ENCODE measurements at places on chromosomes 3 and 15. TPM values are rescaled to one million over a fixed set of nuclear protein-coding genes. Genes with fewer than 3 reads are reported as not detected.
A peak's percentile ranks its signal among the peaks of the same experiment; 100 is the strongest.

DNA sequence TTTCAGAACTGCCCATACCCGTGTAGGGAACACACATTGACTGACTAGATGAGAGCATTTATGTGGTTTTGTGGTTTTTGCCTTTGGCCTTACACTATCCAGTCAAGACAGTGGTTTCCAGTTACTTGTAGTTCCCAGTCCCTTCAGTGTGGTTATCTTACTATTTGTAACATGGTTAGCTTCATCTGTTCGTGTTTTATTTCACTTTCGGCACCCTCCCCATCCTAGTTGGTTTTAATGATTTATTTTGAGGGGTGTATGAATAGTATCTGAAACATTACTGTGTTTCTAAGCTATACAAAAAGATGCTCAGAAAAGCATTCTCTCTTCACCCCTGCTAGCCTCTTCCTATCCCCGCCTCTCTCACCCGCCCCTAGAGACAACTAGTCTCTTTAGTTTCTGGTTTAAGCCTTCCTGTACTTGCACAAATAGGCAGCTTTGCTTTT, 14.1 kb downstream of the LYSMD4 start:
- no peak overlapping the region for H3K27ac ChIP-seq
- H3K36me3 ChIP-seq: 0 out of 2 replicates have a peak, but pooled peaks cover 5% of the 10 kb centered on the region

- H3K36me3 ChIP-seq: no peaks in the 10 kb centered on the region
- no peak for DNase-seq
- H3K4me3 ChIP-seq: no peak overlapping the region
- no peak overlapping the region for H3K27ac ChIP-seq
These were observed 20.8 kb upstream of the SNTN start for GRCh38 chr3:63631670-63632069.

- no peaks in the 10 kb centered on the region for H3K36me3 ChIP-seq
- no peak overlapping the region for H3K4me3 ChIP-seq
- peaks cover 6% of the 10 kb centered on the region for H3K4me1 ChIP-seq
- no peak for DNase-seq
- no peaks in the 10 kb centered on the region for H3K27me3 ChIP-seq
These were observed 23.8 kb downstream of the SLC6A20 start for GRCh38 chr3:45772341-45773035.

Gene RASA2
- polyA plus RNA-seq: 16.6 TPM

Gene WDR93
- polyA plus RNA-seq: not detected

GRCh38 chr3:175485436-175485835, 626.3 kb downstream of the NAALADL2 start:
- no peaks in the 10 kb centered on the region for H3K4me1 ChIP-seq
- DNase-seq: peak; percentile 17
- no peaks in the 10 kb centered on the region for H3K36me3 ChIP-seq
- no peaks in the 10 kb centered on the region for H3K27me3 ChIP-seq
- H3K4me3 ChIP-seq: no peak overlapping the region
- H3K27ac ChIP-seq: no peak overlapping the region

DNA sequence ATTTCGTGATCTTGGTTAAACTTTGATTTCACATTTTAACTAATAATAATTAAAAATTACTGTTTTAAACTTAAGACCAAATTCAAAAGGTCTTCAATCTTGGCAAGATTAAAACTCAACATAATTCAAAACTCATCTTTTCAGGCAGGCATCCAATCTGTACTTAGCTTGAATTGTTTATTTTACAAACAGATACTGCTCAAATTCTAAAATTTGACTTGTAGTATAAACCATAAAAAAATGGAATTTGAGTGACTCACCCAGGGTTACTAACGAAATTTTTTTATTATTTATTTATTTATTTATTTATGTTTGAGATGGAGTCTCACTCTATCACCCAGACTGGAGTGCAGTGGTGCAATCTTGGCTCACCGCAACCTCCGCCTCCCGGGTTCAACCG, 64.4 kb downstream of the GAP43 start:
- no peak overlapping the region for H3K27ac ChIP-seq
- no peaks in the 10 kb centered on the region for H3K4me1 ChIP-seq
- H3K4me3 ChIP-seq: no peak overlapping the region
- H3K36me3 ChIP-seq: no peaks in the 10 kb centered on the region

GRCh38 chr3:71916747-71917369, 131.9 kb upstream of the PROK2 start:
- H3K27me3 ChIP-seq: no peaks in the 10 kb centered on the region
- H3K4me3 ChIP-seq: no peak overlapping the region
- no peaks in the 10 kb centered on the region for H3K4me1 ChIP-seq
- no peak overlapping the region for H3K27ac ChIP-seq

Gene TMEM207
- polyA plus RNA-seq: not detected

DNA sequence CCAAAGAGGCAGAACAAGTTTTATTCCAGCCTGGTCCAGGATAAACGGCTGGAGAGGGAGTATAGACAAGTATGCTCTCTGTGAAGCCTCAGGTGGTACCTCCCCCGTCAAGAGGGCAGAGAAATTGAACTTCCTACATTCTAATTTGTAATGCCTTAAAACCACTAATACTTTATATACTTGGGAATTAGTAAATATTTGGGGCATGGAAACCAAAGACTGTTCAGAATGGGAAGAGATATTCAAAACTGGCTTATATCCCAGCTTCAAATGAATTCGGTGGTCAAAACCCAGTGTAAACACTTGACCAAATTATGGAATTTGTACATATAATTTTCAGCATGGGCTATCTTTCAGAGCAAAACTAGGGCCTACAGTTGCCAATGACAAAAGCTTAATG, 122.6 kb downstream of the FBN1 start:
- H3K4me1 ChIP-seq: no peaks in the 10 kb centered on the region
- H3K36me3 ChIP-seq: no peaks in the 10 kb centered on the region
- no peaks in the 10 kb centered on the region for H3K27me3 ChIP-seq
- no peak for DNase-seq

GRCh38 chr3:196700801-196701200, 11.2 kb downstream of the CEP19 start:
- H3K27me3 ChIP-seq: no peaks in the 10 kb centered on the region
- no peak overlapping the region for H3K4me3 ChIP-seq
- no peak overlapping the region for H3K27ac ChIP-seq
- no peaks in the 10 kb centered on the region for H3K4me1 ChIP-seq

- no peaks in the 10 kb centered on the region for H3K4me1 ChIP-seq
- DNase-seq: no peak
- peaks cover 42% of the 10 kb centered on the region for H3K36me3 ChIP-seq
- no peak overlapping the region for H3K4me3 ChIP-seq
- H3K27ac ChIP-seq: peak overlapping the region; percentile 84
These were observed 30.9 kb downstream of the CDC25A start for GRCh38 chr3:48157202-48157840.

Gene RBSN
- 10.8 TPM for polyA plus RNA-seq

- H3K27ac ChIP-seq: no peak overlapping the region
- no peaks in the 10 kb centered on the region for H3K36me3 ChIP-seq
- DNase-seq: peak; percentile 68
- H3K4me1 ChIP-seq: no peaks in the 10 kb centered on the region
These were observed 96.3 kb upstream of the ZBED2 start for GRCh38 chr3:111691293-111691909.

Gene GHSR
- not detected for polyA plus RNA-seq

- no peaks in the 10 kb centered on the region for H3K36me3 ChIP-seq
- DNase-seq: peak; percentile 92
- no peak overlapping the region for H3K4me3 ChIP-seq
- no peaks in the 10 kb centered on the region for H3K27me3 ChIP-seq
- no peak overlapping the region for H3K27ac ChIP-seq
- no peaks in the 10 kb centered on the region for H3K4me1 ChIP-seq
These were observed 45.7 kb downstream of the WDR76 start for GRCh38 chr15:43872416-43873020.

Gene GRIP2
- polyA plus RNA-seq: 3.6 TPM

GRCh38 chr15:79434361-79434760, 2.2 kb downstream of the MINAR1 start:
- DNase-seq: no peak
- H3K4me3 ChIP-seq: no peak overlapping the region
- H3K27me3 ChIP-seq: peaks cover 63% of the 10 kb centered on the region
- H3K4me1 ChIP-seq: peaks cover 31% of the 10 kb centered on the region
- H3K27ac ChIP-seq: no peak overlapping the region

- no peaks in the 10 kb centered on the region for H3K36me3 ChIP-seq
- no peak overlapping the region for H3K4me3 ChIP-seq
- no peaks in the 10 kb centered on the region for H3K4me1 ChIP-seq
- no peak for DNase-seq
- H3K27me3 ChIP-seq: no peaks in the 10 kb centered on the region
- H3K27ac ChIP-seq: no peak overlapping the region
These were observed 52.3 kb upstream of the FGF7 start for GRCh38 chr15:49370782-49371181.

Gene SLC24A5
- polyA plus RNA-seq: 0.23 TPM

DNA sequence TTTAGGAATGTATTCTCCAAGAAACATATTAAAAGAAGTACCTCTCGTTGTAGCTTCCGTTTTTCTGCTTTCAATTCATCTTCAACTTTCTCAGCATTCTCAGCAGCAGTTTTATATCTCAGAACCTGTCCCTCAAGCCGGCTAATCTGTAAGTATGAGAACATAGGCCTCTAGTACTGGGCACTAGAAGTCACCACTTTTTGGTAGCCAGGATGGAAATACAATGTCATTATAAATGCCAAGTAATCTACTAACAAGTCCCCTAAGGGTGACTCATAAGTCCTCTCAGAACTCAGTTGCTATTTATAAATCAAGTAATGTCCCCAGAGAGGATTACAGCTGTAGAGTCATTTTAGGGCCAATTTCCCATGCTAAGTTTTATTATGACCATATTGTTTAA, 61.1 kb downstream of the MLH1 start:
- H3K27ac ChIP-seq: no peak overlapping the region
- DNase-seq: no peak
- no peaks in the 10 kb centered on the region for H3K4me1 ChIP-seq

DNA sequence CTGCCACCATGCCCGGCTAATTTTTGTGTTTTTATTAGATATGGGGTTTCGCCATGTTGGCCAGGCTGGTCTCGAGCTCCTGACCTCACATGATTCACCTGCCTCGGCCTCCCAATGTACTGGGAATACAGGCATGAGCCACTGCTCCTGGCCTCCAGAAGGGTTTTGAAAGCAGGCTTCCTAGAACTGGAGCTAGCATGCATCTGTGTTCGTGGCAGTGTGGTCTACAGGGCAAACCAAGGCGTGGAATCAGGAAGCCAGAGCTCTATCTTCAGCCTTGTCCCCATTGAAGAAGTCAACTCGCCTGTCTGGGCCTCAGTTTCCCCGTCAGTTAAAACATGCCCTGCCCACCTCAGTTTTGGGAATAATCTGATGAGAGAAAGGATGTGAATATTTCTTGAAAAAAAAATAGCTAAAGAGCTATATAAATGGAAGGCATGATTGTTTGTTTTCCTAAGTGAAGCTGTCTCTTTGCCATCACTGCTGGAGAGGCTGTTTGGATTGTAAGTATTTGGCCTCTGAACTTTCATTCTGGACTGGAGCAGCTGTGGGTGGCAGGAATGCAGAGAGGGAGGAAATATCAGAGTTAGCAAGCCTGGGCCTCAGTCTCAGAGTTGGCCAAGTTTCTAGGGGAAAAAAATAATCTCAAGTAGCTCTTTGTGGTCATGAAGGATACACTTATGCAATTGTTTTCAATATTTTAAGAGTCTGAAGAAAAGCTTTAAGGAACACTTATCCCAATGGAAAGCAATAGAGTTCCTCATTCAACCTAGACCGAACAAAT, 36.5 kb upstream of the UACA start:
- no peak overlapping the region for H3K27ac ChIP-seq
- no peaks in the 10 kb centered on the region for H3K36me3 ChIP-seq
- no peak overlapping the region for H3K4me3 ChIP-seq
- H3K4me1 ChIP-seq: no peaks in the 10 kb centered on the region
- H3K27me3 ChIP-seq: no peaks in the 10 kb centered on the region
- no peak for DNase-seq

GRCh38 chr15:98294126-98294525, 333.6 kb downstream of the ARRDC4 start:
- peaks cover 17% of the 10 kb centered on the region for H3K27me3 ChIP-seq
- H3K4me3 ChIP-seq: no peak overlapping the region
- H3K36me3 ChIP-seq: no peaks in the 10 kb centered on the region
- no peak overlapping the region for H3K27ac ChIP-seq

DNA sequence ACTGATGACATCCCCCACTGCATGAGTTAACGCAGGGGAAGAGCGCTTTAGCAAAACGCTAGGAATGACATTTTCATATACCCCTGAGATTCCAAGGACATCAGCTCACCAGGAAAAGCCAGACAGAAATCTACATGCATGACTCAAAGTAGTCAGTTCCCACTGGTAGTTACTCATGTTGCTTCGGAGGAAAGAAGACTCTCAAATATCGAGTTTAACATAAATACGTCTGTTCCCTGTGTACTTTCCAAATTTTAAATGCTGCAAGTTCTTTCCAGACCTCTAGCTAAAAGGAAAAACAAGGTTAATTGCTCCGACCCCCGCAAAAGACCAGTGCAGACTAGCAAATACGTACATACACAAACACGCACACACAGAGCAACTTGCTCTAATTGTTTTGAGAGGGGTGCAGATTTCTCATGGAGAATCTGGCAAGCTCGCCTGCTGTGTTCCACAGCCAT, 115.4 kb upstream of the PRICKLE2 start:
- no peaks in the 10 kb centered on the region for H3K36me3 ChIP-seq
- no peak for DNase-seq
- no peaks in the 10 kb centered on the region for H3K27me3 ChIP-seq
- no peak overlapping the region for H3K27ac ChIP-seq

GRCh38 chr3:58322793-58323192, 9.9 kb upstream of the PXK start:
- peaks cover 3% of the 10 kb centered on the region for H3K36me3 ChIP-seq
- H3K27me3 ChIP-seq: no peaks in the 10 kb centered on the region
- peaks cover 24% of the 10 kb centered on the region for H3K4me1 ChIP-seq
- H3K4me3 ChIP-seq: no peak overlapping the region

DNA sequence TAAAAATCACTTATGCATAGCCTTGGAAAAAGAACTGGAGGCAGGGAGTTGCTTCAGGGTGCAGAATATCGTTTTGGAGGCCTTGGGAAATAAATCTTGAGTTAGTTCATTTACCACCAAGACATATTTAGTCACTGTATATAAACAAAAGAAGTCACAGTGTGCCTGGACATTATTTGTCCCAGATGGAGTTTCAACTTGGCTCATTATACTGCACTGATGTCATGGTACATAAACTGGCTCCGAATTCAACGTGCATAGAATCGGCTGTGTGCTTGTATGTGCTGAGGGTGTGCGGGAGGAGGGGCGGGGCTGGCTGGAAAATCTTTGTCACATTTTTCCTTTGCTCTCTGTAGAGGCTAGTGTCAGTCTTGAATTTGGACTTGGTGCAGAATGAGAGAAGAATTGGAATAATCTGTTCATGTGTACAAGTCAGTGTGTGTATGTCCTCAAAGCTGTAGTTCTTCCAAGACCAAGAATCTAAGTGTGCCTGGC, 86.6 kb downstream of the FNDC3B start:
- no peaks in the 10 kb centered on the region for H3K36me3 ChIP-seq
- H3K27me3 ChIP-seq: no peaks in the 10 kb centered on the region
- peaks cover 49% of the 10 kb centered on the region for H3K4me1 ChIP-seq
- H3K4me3 ChIP-seq: no peak overlapping the region
- DNase-seq: no peak

Gene SPINK8
- polyA plus RNA-seq: not detected

- no peak for DNase-seq
- H3K4me1 ChIP-seq: no peaks in the 10 kb centered on the region
These were observed 161.3 kb downstream of the EPHB1 start for GRCh38 chr3:134956395-134956794.

GRCh38 chr3:143358155-143358792, 238.7 kb downstream of the CHST2 start:
- no peaks in the 10 kb centered on the region for H3K4me1 ChIP-seq
- no peaks in the 10 kb centered on the region for H3K36me3 ChIP-seq
- no peak for DNase-seq
- no peaks in the 10 kb centered on the region for H3K27me3 ChIP-seq
- H3K27ac ChIP-seq: no peak overlapping the region

- no peaks in the 10 kb centered on the region for H3K4me1 ChIP-seq
- no peaks in the 10 kb centered on the region for H3K27me3 ChIP-seq
- DNase-seq: no peak
- no peak overlapping the region for H3K4me3 ChIP-seq
- no peak overlapping the region for H3K27ac ChIP-seq
- H3K36me3 ChIP-seq: no peaks in the 10 kb centered on the region
These were observed 174.3 kb downstream of the XXYLT1 start for GRCh38 chr3:195096484-195097330.

Gene CLDN16
- not detected for polyA plus RNA-seq
